ENCODE measurements at places on chromosomes 7 and 10.
A peak's percentile ranks its signal among the peaks of the same experiment; 100 is the strongest.

- no peak for DNase-seq
Measured at GRCh38 chr7:124765401-124766352, at the start of gene GPR37. Gene GPR37, minus strand, starts transcription at chr7:124765792. Its CDS starts 816 bp downstream, at chr7:124764976.

- no peak for DNase-seq
Measured at GRCh38 chr10:12634621-12634931, 285.2 kb downstream of the CAMK1D start.

- no peak for DNase-seq
Measured at GRCh38 chr7:154171422-154171821, 119.2 kb downstream of the DPP6 start.

DNA sequence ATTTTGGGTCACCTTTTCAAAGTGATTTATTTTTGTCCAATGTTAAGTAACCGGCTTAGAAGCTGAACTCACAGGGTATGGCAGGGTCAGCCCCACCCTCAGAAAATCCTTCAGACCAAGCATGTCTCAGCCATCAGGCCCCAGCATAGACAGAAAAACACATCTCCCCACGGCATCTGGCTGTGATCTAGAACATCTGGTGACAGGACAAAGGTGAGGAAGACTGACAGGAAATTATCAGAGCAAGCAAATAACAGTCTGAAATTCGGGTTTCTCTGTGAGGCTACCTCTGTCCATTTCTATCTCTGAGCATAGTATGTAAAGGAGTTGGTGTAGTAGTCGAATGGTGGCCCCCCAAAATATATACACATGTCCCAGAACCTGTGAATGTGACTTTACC is 177.0 kb upstream of the C1GALT1 start:
- no peak for DNase-seq

GRCh38 chr10:110529596-110530011 is 31.9 kb downstream of the DUSP5 start:
- DNase-seq, result peak; percentile 68

- DNase-seq, result no peak
Measured at GRCh38 chr7:16430133-16430532, 8.8 kb upstream of the CRPPA start.

DNA sequence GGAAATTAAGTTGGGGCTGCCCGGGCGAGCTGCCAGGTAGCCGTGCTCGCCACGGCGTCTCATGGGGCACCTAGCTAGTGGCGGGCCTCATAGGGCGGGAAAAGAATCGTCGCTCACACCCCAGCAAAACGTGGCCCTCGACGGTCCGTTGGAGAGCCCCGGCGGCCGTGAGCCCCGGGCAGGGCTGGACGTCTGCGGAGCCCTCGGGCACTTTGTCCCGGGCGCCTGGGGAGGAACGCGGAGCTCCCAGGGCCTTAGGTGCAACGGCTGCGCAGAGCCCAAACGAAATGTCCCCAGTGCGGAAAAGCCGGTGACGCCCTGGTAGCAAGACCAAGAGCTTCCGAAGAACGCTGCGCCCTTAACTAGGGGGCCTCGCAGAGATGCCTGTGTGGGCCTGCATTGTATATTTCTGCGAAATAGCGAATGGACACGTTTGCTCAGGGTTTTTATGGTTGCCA is 866 bp upstream of the SFMBT2 start:
- DNase-seq, result no peak

GRCh38 chr10:120586471-120586872 is 129.4 kb downstream of the PLPP4 start:
- no peak for DNase-seq

DNA sequence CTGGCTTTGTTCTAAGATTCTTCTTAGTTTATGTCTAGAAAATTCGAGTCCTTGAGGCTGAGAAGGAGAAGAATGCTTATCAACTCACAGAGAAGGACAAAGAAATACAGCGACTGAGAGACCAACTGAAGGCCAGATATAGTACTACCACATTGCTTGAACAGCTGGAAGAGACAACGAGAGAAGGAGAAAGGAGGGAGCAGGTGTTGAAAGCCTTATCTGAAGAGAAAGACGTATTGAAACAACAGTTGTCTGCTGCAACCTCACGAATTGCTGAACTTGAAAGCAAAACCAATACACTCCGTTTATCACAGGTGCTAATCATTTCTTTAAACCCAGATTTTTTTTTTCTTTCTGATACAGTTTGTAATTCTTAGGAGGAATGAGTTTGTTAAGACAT is 6.7 kb downstream of the CEP55 start:
- peak; percentile 33 for DNase-seq

DNA sequence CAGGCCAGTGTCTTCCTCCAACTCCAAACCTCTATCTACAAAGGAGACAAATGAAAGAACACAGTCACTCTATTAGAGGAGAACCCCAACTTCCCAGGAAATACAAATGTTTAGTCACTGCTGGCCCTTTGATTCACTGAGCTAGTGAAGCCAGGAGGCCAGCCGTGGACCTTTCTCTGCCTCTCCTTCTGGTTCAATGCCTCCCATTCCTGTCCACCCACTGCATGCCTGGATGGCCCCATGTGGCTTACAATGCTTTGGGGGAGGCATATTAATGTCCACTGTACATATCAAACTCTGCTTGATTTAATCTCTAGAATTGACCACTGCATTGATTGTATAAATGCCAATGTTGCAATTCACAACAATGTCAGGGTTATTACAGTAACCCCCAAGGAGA is 687.3 kb downstream of the KCNMA1 start:
- no peak for DNase-seq

GRCh38 chr7:141960687-141961422 is 12.7 kb downstream of the TAS2R38 start:
- no peak for DNase-seq

DNA sequence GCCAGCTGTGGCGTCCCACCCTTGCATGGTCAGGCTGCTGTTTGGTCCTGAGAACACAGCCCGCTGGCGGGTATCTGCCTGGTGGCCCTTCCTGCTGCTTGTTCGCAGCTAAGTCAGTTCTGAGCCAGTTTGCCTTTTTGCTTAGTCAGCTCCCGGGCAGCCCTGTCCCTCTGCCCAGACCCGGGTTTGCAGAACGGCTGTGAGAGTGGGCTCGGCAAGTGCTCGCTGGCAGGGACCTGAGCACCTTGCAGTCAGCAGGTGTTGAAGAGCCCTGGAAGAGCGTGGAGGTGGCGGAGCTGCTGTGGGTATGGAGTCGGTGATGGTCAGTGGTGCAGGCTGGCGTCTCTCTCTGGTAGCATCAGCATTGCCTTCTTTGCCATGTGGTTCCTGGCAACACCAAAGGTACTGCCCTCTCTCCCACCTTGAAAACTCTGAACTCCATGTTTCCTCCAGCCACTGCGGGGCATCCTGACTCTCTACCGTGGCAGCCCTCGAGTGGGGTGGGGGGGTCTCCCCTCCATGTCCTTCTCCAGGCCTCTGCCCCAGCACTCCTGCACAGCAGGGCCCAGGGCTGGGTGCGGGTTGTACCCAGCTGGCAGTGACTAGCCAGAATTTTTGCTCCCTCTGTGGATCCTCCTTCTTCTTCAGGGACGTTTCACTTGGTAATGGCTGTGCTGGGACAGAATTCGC is 4.6 kb downstream of the INPP5A start:
- no peak for DNase-seq

DNA sequence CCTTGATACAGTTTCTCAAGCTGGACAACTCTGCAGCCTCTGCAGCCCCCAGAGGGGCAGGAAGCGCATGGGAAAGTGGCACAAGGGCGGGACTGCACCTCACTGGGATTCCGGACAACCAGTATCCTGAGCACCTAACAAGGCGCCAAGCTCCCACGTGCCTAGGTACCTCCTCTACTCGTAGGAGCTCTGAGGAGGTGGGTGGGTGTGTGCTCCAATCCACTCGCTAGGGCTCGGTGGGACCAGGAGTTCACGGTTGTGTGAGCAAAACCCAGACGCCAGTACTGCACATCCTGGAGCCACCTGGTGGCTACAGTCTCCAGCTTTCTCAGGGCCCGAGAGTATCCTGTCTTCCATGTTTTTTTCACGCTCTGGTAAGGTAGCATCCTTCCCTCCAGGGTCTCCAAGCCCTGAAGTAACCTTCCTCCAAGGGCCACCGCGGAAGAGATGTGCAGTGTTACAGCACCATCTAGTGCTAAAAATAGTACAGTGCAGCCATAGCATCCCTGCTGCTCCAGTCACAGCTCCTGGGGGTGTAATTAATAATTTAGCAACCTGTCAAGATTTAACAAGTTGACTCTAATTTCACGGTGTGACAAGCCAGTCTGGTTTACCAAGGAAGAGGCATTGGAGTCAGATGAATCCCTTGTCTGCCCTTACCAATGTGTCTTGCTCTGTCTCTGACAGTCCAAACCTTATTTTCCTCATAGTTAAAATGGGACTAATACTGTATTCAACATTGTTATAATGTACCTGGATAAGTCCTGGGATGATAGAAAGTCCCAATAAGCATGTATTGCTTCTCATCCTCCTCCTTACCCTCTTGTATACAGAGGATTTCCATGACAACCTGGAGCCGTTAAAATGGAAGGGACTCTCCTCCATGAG is 70.4 kb downstream of the HERPUD2 start:
- DNase-seq, result no peak

DNA sequence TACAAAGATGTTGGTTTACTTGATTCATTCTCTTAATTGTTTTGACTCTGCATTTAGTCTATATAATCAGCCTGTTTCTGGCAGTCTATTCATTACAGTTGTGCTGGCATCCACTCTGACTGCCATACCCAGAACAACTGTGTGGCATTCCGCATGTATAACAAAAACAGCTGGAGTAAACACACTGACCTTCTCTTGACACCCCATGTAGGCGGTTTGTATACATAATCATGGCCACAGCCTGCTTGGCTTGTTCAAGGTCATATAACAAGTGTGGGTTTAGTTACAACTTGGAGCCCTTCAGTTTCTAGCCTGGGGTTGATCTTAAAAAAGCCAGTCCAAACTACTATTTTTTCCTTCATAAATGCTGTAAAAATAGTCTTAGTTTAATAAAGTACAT is 70.9 kb downstream of the MBL2 start:
- DNase-seq, result no peak

GRCh38 chr10:106504536-106504935 is 660.0 kb downstream of the SORCS1 start:
- no peak for DNase-seq

DNA sequence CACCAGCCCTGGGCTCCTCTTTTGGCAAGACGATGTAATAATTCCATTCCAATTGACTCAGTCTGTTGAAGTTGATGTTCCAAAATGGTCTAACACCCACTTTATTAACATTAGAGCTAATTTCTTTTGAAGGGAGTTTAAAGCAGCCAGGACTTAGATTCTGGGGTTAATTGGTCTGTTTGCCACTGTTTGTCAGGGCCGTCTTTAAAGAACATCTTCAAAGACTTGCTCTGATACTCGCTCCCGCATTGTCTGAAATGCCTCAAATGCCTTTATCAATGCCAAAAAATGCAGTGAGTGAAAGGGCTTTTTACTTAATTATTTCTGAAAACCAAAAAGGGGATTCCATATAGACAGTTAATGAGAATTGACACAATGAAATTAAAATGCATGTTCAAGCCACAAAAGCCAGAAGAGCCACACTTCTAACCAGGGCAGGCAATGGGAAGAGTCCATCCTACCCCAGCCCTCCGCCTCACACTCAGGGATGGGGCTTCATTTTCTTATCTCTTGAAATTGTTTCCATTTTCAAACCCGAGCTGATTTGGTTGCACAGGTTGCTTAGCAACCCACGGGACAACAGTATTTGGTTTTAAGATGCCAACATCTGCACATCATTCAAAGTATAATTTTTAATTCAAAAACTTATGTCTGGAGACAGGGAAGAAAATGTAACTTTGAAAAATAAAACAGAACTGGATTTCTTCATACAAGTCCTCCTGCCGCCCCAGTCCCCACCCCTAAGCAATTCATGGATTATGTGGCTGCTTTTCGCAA is 163.0 kb downstream of the FGFR2 start:
- DNase-seq, result no peak

GRCh38 chr7:47326220-47326619 is 255.7 kb downstream of the TNS3 start:
- DNase-seq, result no peak

- no peak for DNase-seq
Measured at GRCh38 chr10:83862723-83863122, 276.6 kb upstream of the GHITM start.

DNA sequence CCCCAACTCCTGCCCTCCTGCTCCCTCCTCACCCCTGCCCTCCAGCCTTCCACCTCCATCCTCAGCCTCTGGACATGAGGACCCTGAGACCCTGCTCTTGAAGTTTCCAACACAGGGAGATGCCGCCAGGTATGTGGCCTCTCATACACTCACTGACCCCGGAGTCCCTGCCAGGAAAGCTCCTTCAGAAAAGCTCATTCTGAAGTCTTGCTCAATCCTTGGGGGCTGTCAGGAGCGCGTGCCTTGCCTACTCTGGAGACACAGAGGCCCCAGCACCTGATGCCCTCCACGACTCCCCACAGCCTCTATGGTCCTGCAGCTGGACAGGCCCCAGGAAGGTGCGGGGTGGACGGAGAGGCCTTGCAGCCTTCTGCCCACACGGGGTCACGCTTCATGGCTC is 11.0 kb downstream of the NUDT1 start:
- no peak for DNase-seq

DNA sequence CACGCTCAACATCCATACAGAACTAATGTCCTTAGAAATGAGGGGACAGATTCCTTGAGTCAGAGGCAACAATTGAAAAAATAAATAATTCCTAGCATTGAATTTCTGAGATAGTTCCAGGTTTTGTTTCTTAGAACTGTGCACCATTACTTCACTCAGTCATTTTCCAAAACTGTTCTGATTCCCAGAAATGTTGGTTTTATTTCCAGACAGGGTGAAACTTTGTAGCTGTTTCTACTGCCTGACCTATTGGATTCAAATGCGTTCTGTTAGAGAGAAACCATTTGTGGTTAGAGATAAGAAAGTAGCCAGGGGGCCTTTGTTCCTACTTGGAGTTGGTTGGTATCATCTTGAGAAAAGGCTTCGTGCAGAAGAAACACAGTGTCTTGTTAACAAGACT is 8.1 kb upstream of the DEPP1 start:
- no peak for DNase-seq

DNA sequence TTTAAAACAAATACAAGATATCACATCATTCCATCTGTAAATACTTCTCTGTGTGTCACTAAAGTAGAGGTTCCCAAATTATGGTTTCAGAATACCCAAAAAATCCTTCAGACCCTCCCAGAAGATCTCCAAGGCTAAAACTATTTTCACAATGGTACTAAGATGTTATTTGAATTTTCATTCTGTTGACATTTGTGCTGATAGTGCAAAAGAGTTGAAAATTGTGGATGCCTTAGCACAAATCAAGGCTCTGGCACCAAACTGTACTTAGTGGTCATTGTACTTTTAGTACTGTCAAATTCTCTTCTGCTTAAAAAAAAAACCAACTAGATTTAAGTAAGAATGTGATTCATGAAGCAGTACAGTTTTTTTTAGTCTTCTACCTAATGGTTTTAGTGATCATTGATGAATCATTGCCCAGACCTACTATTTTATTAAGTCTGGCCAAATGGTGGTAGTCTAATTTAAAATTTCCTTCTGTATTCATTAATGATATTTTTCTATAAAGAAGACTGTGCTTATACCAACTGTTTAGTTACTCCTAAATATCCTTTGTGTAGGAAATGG is 50.5 kb downstream of the TPST1 start:
- no peak for DNase-seq

DNA sequence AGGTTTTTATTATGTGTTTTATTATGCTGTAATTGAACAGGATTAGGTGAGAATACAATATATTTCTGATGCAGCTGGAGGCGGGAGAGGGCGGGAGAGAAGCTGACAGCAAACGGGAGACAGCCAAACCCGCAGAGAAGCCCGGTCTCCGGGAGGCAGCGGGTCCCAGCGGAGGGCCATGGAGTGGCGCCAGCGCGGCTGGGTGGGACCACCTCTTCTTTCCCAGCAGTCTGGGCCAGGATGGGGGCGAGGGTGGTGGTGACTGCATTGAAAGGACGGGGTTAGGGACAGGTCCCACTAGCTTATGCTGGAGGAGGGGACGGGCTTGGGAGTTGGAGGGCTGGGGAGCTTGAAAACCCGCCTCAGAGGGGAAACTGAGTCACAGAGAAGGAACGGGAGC is 14.5 kb upstream of the KAZALD1 start:
- no peak for DNase-seq
